RPMI7951 (cell line): ENCODE measurements at places on chromosomes 7 and 10. TPM values are rescaled to one million over a fixed set of nuclear protein-coding genes. Genes with fewer than 3 reads are reported as not detected.

GPRIN2 gene
- not detected in 2 replicates for total RNA-seq

RAB19 gene
- total RNA-seq, result not detected in 2 replicates

TBX20 gene
- total RNA-seq, result 0.12 and 0.29 TPM in 2 replicates

LIPJ gene
- under 0.01 and 0.12 TPM in 2 replicates for total RNA-seq

OPALIN gene
- total RNA-seq, result not detected in 2 replicates

DRGX gene
- not detected in 2 replicates for total RNA-seq

DNA sequence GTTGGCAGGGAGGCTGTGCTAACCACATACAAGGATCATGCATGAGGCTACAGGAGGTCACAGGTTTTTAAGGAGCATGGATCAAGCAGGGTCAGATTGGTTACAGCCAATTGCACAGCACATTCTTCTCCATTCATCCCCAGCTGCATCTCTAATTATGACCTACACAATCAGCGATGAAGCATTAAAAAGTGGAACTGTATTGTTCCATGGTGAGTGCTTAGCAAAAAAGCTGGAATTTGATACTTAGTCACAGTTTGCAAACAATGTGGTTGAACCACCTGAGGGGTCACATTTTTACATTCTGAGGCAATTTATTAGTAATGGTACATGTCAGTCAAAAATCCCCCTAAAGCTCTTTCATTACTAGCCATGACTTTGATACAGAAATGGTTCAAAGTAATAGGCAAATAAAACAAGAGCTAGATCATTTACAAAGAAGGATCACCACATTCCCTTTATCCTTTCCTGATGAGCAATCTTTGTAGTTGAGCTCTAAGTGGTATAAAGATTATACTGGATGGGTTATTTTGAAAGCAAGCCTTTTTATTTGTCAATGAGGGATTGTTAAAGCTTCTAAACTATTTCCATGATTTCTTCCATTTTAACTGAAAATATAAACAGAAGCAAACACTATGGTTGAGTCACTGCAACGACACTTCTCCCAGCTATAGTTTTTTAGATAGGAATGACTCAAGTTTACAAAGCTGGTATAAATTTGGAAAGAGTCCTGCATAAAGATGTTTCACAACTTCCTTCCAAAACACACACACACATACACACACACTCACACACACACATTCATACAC, 217.8 kb upstream of the SEMA3A start:
- DNase-seq, result peak; percentile 86

- peak; percentile 45 for DNase-seq
Observed at GRCh38 chr7:99997545-99998137, 17.8 kb upstream of the ZKSCAN1 start.

DNA sequence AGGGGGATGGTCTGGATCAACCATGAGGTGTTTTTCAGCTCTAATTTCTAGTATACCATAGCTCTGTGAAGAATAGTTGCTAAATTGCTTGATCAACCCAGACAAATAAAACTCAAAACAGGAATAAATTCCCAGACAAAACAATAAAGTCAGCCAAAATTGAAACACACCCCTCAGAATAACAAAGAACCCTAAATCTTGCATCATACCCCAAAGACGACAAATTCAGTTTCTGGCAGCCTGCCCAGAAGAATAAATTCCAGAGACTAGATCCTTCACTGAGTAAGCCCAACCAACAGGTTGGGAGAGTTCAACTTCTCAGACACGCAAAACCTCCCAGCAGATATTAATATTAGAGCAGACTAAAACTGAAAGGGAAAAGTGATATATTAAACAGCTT, 11.2 kb upstream of the SEM1 start:
- no peak for DNase-seq

DNA sequence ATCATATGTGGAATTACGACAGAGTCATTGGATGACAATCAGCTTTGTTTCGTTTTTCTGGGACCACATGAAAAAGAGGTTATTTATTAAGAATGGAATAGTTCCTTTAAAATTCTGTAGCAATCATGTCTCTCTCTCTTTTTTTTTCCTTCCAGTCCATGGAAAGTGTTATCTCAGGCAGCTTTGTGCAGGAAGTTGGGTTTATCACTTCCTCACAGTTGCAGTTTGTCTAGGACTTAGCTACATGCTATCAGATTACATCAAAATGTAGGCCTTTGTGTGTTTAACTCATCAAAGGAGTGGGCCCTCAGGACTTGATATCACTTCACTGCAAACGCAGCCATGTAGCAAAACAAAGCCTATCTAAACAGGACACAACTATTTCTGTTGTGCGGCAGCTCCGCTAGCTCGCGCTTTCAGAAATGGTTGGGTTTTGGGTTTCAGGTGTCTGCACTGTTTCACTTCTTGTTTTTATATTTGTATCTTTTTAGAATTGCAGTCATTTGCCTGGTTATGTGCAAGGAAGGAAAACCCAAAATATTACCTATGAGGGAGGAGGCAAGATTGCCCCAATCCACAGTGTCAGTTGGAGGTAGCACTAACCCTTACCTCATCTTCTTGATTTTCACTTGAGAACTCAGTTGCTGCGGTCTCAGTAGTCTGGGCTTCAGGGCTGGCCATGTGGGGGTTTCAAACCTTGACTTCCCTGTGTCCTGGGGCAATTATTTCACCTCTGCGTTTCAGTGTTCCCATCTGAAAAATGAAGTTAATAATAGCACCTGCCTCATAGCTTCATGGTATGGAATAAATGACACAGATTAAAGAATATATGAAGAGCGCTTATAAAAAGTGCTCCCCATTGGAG, 66.7 kb downstream of the HHEX start:
- DNase-seq, result peak; percentile 36

GRCh38 chr10:35778306-35778705, 136.2 kb upstream of the FZD8 start:
- DNase-seq, result no peak

DNA sequence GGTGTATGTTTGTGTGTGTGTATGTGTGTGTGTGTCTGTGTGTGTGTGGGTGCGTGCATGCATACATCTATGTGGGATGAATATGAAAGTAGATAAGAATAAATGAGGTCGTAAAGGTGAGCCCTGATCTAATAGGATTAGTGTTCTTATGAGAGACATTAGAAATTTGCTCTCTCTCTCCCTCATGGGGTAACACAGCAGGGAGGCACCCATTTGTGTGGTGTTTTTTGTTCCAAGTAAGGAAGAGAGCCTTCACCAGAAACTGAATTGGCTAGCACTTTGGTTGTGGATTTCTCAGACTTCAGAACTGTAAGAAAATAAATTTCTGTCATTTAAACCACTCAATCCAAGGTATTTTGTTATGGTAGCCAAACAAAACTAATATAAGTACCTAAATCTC, 353.7 kb upstream of the CHRM2 start:
- DNase-seq, result no peak

GRCh38 chr10:308572-309085, 173.4 kb downstream of the ZMYND11 start:
- DNase-seq, result no peak

DNA sequence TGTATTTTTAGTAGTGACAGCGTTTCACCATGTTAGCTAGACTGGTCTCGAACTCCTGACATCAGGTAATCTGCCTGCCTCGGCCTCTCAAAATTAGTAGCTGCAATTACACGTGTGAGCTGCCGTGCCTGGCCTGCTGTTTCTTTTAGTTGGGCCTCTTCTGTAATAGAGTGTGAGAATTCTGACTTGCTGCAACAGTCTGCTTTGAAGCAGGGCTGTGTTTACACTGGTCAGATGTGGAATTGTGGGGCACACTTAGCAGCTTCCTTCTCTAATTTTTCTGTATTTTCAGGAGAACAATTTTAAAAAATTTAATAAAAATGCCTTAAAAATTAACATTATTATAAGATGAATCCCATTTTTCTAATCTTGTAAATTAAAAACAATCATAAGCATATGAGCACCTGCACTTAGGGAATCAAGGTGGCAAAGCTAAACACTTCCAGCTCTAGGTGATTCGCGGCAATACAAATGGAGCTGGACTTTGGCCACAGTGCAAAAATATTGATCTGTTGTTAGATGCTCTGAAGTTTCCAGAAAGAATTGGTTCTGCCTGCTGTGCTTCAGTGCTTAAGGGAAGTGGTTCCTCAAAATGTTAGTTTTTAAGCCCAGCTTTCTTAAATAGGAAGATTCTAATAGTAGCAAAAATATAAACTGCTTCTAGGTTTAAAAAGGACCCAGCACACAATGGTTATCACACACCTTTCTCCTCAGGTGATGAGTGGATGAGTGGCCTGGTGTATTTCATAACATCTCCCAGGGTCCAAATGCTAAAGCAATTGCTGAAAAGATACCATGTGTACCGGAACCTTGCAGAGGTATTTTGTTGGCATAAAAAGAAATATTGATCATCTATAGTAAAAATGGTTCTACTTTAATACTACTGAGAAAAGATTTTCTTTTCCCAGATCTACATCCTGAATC, 63.5 kb upstream of the ATRNL1 start:
- DNase-seq, result no peak

DNA sequence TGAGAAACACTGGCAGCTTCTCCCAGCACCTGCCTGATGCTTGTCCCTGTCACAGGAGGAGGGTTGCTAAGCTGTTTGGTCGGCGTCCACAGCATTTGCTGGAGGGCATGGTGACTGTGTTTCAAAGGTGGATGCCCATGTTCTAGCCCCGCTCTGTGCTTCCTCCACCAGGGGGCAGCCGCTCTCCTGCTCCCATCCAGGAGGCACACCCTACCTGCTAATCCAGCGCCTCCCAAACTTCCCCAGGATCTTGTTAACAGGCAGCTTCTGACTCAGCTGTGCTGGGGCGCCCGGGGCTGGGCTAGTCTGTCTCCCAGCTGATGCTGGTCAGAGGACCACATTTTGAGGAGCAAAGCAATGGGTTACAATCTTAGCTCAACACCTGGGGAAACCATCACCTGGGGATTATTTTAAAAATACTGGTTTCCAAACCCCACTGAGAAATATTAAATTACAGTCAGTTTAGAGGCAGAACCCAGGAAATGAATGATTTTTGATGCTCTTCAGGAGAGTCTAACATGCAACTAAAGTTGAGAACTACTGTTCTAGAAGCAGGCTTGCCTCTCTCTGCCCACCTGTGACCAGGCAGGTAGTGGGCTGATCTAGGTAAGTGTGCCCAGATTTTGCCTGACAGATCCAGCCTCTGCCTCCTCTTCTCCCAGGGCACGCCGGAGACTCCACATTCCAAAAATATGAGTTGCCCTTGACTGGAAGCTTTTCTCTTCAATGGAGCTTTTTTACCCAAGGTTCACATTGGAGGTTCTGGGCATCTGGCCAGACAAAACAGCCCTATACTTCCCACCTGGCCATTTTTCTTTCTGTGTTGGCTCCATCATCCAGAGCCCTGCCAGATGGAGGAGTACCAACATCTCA, 92.7 kb upstream of the GPR26 start:
- peak; percentile 27 for DNase-seq

DNA sequence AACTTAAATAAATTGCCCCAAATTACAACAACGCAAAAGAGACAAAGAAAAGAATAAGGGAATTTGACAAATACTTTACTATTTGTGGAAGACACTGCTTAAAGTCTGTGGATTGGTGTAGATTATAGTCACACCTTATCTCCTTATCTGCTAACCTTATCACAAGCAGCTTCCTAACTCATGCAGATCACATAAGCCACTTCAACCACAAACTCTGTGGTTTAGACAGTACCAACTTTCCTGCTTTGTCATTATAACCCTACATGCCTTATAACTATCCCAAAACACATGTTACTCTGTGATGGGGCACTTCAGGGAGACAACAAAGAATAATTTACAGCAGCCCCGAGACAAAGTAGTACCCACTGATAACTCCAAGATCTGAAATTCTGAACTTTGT, 41.5 kb upstream of the PPP3CB start:
- no peak for DNase-seq

DNA sequence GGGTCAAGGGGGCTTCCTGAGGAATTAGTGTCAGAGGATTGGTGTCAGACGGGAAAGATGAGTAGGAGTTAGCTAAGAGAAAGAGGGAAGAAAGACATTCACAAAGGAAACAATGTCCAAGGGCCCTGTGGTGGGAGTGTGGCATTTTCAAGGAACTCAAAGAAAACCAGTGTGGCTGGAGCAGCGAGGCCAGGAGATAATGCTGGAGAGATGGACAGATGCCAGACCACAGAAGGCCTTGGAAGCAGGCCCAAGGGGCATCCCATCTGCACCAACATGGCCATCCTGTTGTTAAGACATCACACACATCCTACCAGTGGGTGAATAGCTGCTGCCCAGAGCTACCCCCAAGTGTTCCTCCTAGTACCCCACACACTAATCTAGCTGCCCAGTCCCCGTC, 36.1 kb upstream of the CUL1 start:
- DNase-seq, result peak; percentile 56

GRCh38 chr7:129327076-129327475, 102.2 kb downstream of the AHCYL2 start:
- no peak for DNase-seq

GRCh38 chr7:77866786-77867536, 68.4 kb downstream of the PHTF2 start:
- no peak for DNase-seq

DNA sequence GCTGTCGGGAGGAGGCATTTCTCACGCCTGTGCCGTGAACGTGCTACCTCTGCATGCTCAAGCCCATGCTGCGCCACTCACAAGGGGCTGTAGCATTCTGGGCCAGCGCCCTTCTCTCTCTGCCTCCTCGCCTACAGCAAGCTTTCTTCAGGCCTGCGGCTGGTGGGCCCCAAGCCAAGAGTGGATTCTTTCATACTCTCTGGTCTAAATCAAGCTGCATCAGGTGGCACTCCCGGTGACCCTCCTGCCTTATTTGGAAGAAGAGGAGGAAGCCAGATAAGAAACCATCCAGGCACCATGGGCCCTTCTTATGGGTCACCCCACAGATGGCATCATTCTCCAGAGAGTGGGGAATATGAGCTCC, 86.7 kb upstream of the DUSP5 start:
- DNase-seq, result peak; percentile 71

DNA sequence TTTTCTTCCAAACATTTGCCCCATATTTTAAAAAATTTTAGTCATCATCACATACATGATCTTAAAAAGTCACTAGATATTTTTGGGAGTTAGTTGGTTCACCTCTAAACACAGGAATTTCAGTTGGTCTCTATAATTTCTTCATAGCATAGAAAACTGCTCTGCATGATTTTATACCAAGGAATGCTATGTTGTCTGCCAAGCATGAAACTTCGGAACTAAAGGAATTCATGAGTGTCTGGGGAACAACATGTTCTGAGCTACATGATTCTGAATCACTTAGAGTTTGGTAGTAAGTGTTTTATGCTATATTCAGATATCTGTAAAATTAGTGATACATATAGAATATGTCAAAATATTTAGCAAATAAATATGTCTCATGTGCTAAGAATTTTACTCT, 957.8 kb downstream of the GATA3 start:
- no peak for DNase-seq

- DNase-seq, result no peak
Observed at GRCh38 chr10:20093600-20093999, 277.4 kb downstream of the PLXDC2 start.

DNA sequence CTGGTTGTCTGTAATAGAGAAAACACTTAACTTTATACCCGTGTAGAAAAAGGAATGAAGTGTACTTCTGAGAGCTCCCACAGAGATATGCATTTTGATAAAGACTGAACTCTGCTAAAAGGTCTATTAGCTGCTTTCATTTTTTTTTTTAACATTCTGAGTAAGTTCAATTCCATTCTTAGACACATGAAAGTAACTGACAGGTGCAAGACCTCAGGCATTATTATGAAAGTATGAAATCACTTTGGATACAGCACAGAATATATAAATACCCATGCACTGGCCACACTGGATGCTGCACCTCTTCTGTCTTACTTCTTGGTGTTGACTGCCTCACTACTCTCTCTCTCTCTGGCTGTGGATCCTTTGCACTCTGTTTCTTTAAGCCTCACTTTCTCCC, 46.2 kb downstream of the VWDE start:
- DNase-seq, result no peak
